Prostate gland (tissue), 2 donors: ENCODE measurements at places on chromosomes 1 and 21. TPM values are rescaled to one million over a fixed set of nuclear protein-coding genes. Genes with fewer than 3 reads are reported as not detected.

GRCh38 chr1:36766481-36766880 lies 267.8 kb downstream of the GRIK3 start:
- peaks cover 5% of the 10 kb centered on the region for H3K27me3 ChIP-seq
- no peak overlapping the region for H3K27ac ChIP-seq
- H3K36me3 ChIP-seq: no peaks in the 10 kb centered on the region

DNA sequence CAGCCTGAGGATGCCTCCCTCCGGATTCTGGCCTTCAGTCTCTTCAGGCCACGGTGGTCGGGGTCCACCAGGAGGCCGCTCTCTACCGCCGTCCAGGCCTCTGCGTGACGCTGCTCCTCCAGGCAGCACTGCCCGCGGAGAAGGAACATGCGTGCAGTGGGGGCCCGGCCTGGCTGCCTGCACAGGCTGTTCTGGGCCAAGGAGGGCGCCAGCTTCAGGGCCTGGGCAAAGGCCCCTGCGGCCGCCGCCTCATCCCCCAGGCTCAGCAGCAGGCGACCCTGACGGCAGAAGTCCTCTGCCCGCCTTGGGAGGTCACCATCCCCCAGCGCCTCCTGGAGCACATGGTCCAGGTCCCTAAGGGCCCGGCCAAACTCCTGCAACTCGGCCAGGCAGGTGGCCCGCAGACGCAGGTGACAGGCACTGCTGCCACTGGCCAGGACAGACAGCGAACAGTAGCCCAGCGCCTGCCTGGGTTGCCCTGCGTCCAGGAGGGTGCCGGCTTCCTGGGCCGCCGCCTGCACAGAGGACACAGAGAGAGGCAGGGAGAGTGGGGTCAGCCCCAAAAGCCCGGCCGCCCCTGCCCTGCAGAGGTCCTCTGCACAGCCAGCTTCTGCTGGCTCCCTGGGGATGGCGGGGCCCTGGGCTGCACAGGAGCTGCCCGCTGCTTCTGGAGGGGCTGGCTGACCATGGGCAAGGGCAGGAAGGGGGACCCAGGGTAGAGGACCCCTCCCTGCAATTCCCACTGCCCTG lies 8.7 kb upstream of the MMEL1 start:
- no peak for DNase-seq
- peak overlapping the region; percentile 75 for H3K4me3 ChIP-seq

- no peak for DNase-seq
- no peaks in the 10 kb centered on the region for H3K4me1 ChIP-seq
- no peak overlapping the region for H3K27ac ChIP-seq
Observed at GRCh38 chr1:181160998-181161870, 72.7 kb downstream of the IER5 start.

The MFAP2 gene
- 31.0 TPM for total RNA-seq

- H3K4me1 ChIP-seq: peaks cover 12% of the 10 kb centered on the region
- no peaks in the 10 kb centered on the region for H3K36me3 ChIP-seq
- DNase-seq: peak; percentile 36
- H3K4me3 ChIP-seq: no peak overlapping the region
- no peak overlapping the region for H3K27ac ChIP-seq
Observed at GRCh38 chr1:3323021-3323795, 131.3 kb upstream of the ARHGEF16 start.

- no peaks in the 10 kb centered on the region for H3K27me3 ChIP-seq
- no peaks in the 10 kb centered on the region for H3K36me3 ChIP-seq
- H3K4me3 ChIP-seq: no peak overlapping the region
- no peak overlapping the region for H3K27ac ChIP-seq
- no peaks in the 10 kb centered on the region for H3K4me1 ChIP-seq
Observed at GRCh38 chr1:163436140-163436812, 114.5 kb downstream of the NUF2 start.

GRCh38 chr1:61323681-61324328 lies 241.4 kb downstream of the NFIA start:
- H3K36me3 ChIP-seq: no peaks in the 10 kb centered on the region
- no peaks in the 10 kb centered on the region for H3K4me1 ChIP-seq
- H3K27me3 ChIP-seq: no peaks in the 10 kb centered on the region
- H3K4me3 ChIP-seq: no peak overlapping the region

The CIART gene
- total RNA-seq: 10.1 TPM

The GUCA2A gene
- not detected for total RNA-seq

- no peaks in the 10 kb centered on the region for H3K4me1 ChIP-seq
- no peaks in the 10 kb centered on the region for H3K27me3 ChIP-seq
- H3K4me3 ChIP-seq: no peak overlapping the region
- H3K36me3 ChIP-seq: no peaks in the 10 kb centered on the region
- DNase-seq: no peak
Observed at GRCh38 chr1:177424744-177425143, 254.0 kb downstream of the BRINP2 start.

- H3K4me1 ChIP-seq: no peaks in the 10 kb centered on the region
- no peaks in the 10 kb centered on the region for H3K27me3 ChIP-seq
- no peak overlapping the region for H3K4me3 ChIP-seq
- peak overlapping the region; percentile 35 for H3K27ac ChIP-seq
- H3K36me3 ChIP-seq: no peaks in the 10 kb centered on the region
Observed at GRCh38 chr1:235933017-235933765, 66.5 kb upstream of the LYST start.

DNA sequence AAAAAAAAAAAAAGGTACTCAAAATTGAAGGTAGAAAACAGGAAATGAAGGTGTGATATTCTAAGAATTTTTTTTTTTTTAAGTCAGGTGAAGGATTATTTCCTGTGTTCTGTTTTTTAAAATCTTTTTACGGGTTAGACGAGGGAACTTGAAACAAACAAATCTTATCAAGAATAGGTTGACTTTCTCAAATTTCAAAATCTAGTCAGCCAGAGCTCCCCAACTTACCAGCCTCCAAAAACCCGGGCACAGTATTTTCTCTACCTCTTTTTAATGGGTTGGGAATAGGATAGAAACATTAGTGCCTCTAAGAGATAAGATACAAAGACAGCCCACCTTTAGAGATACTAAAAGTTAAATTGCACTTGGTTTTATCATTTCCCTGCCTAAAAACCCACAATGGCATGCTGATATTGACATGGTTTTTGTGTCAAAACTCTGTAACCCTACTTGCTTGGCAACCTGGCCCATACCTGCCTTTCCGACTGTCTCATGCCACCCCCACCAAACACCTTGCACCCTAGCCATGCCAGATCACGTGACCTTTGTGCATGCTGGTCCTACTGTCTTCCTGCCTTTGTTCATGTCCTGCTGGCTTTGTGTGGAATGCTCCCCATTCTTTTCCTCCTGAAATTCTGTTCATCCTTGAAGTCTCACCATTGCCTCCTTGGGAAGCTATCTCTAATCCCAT lies 4.2 kb downstream of the RCAN3 start:
- no peaks in the 10 kb centered on the region for H3K27me3 ChIP-seq
- peak overlapping the region; percentile 77 for H3K4me3 ChIP-seq
- peak overlapping the region; percentile 60 for H3K27ac ChIP-seq
- H3K4me1 ChIP-seq: no peaks in the 10 kb centered on the region
- no peaks in the 10 kb centered on the region for H3K36me3 ChIP-seq
- no peak for DNase-seq

The PPIAL4G gene
- total RNA-seq: not detected

The KRTAP13-2 gene
- total RNA-seq: not detected

DNA sequence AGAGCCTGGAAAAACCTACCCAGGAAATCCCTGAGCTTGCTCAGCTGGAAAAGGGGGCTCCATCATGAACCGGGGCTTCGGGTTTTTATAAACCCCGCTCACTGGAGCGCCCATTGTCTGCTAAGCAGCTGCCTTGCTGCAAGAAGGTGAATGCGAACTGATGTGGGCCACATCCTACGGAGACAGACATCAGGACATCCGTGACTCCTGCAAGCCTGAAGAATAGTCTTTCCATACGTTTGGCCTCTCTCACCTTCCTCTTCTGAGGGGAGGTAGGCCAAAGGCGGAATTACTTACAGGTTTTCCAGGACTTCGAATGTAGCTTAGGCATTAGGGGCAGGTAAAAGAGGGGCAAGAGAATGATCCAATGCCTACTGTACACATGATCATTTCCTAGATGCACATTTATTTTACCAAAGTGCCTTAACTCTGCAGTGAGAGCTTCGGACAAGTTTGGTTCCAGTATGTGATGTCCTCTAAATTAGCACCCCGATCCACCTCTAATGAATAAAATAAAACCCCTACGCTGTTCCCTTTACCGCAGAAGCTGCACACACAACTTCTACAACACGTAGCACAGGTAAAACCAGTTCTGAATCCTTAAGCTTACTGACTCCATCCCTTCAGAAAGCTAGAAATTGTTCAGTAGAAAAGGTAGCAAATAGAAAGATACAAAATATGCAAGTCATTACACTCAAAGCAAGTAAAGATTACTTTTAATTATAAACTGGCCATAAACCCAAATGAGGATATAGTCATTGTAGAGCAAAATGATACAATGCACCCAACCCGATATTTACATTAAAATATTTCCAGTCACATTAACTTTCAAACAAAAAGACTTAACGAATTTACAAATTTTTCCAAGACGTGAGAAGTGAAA lies 866 bp upstream of the SORT1 start:
- H3K27me3 ChIP-seq: no peaks in the 10 kb centered on the region
- no peaks in the 10 kb centered on the region for H3K36me3 ChIP-seq
- peak overlapping the region; percentile 72 for H3K27ac ChIP-seq
- no peak for DNase-seq

- peak overlapping the region; percentile 16 for H3K4me3 ChIP-seq
- H3K36me3 ChIP-seq: no peaks in the 10 kb centered on the region
- peaks cover 25% of the 10 kb centered on the region for H3K27me3 ChIP-seq
- H3K4me1 ChIP-seq: peaks cover 2% of the 10 kb centered on the region
Observed at GRCh38 chr1:98045767-98046641, 125.2 kb upstream of the DPYD start.

- no peaks in the 10 kb centered on the region for H3K4me1 ChIP-seq
- H3K4me3 ChIP-seq: no peak overlapping the region
- no peak overlapping the region for H3K27ac ChIP-seq
- H3K36me3 ChIP-seq: no peaks in the 10 kb centered on the region
- no peak for DNase-seq
Observed at GRCh38 chr1:28123461-28123961, 35.1 kb upstream of the EYA3 start.

GRCh38 chr21:29287383-29287782 lies 11.3 kb upstream of the BACH1 start:
- H3K4me1 ChIP-seq: no peaks in the 10 kb centered on the region
- H3K4me3 ChIP-seq: no peak overlapping the region
- no peaks in the 10 kb centered on the region for H3K27me3 ChIP-seq
- DNase-seq: no peak
- H3K27ac ChIP-seq: no peak overlapping the region

DNA sequence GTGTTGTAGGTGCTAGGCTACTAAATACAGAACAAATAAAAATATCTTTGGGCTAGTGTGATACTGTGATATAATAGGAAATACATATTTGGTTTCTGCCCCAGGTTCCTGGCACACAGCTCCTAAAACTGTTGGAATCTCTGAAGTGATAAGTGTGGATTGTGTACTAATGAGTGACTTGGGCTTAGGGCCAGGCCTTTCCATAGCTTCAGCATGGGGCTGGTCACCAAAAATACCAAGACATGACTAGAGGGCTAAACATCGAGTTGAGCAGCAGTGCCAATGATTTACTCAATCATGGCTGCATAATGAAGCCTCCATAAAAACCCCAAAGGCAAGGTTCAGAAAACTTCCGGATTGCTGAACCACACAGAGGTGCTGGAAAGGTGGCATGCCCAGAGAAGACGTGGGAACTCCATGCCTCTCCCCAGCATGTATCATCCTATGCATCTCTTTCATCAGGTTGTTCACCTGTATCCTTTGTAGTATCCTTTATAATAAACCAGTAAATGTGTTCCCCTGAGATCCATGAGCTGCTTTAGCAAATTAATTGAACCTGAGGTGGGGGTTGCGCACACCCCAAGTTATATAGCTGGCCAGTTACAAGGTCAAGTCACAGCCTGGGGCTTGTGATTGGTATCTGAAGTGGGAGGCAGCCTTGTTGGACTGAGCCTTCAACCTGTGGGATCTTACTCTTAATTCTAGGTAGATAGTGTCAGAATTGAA lies 51.6 kb downstream of the ZMYM4 start:
- H3K27me3 ChIP-seq: no peaks in the 10 kb centered on the region
- no peak overlapping the region for H3K4me3 ChIP-seq
- no peak overlapping the region for H3K27ac ChIP-seq
- no peak for DNase-seq
- H3K36me3 ChIP-seq: no peaks in the 10 kb centered on the region

GRCh38 chr1:23742670-23743286 lies 493 bp upstream of the ELOA start:
- peak overlapping the region; percentile 89 for H3K27ac ChIP-seq
- no peaks in the 10 kb centered on the region for H3K27me3 ChIP-seq
- H3K36me3 ChIP-seq: no peaks in the 10 kb centered on the region
- peak overlapping the region; percentile 88 for H3K4me3 ChIP-seq
- DNase-seq: peak; percentile 17

GRCh38 chr1:237873487-237874211 lies 17.1 kb downstream of the ZP4 start:
- DNase-seq: no peak
- H3K27ac ChIP-seq: no peak overlapping the region
- H3K4me1 ChIP-seq: no peaks in the 10 kb centered on the region
- no peaks in the 10 kb centered on the region for H3K36me3 ChIP-seq
- H3K4me3 ChIP-seq: no peak overlapping the region

DNA sequence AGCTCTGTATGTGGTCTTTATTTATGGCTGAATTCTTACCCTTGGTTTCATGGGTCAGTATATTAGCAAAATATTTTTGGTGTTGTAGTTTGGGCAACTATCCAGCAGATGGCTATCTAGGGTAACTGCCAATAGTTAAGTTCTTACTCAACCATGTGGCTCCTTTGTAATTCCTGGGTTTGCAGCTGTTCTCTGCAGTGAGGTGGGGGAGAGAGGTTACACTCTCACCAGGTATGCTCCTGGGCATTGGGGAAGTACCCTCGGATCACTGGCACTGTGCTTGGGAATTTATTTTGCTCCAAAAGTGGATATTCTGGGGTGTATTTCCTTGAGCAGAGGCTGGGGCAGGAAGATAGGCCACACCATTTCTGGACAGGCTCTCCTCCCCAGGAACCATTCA lies 436.7 kb upstream of the TMPRSS15 start:
- no peaks in the 10 kb centered on the region for H3K4me1 ChIP-seq
- DNase-seq: no peak
- H3K27ac ChIP-seq: no peak overlapping the region
- H3K4me3 ChIP-seq: no peak overlapping the region
- no peaks in the 10 kb centered on the region for H3K36me3 ChIP-seq
- no peaks in the 10 kb centered on the region for H3K27me3 ChIP-seq

DNA sequence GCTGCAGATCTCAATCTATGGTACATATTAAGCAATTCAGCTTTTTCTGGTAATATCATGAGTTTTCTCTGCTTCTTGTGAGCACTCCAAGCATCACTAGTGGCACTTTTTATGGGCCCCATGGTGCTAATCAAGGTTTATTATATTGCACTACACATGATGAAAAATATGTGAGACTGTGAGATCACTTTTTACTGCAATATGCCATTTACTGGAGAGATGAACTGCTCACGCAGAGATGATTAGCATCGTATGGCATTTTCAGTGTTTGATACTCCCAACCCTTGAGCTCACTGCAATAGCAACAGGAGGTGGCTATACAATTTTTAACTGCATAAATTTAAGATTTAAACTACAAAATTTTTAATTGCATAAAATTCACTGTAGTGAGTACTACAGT lies 8.7 kb upstream of the KCNK1 start:
- H3K27ac ChIP-seq: no peak overlapping the region
- no peak for DNase-seq
- H3K4me3 ChIP-seq: no peak overlapping the region
- H3K4me1 ChIP-seq: no peaks in the 10 kb centered on the region
- H3K27me3 ChIP-seq: no peaks in the 10 kb centered on the region

The RNU1-2 gene
- under 0.01 TPM for total RNA-seq
